H7 (cell line): ENCODE measurements at places on chromosomes 12 and 14. TPM values are rescaled to one million over a fixed set of nuclear protein-coding genes. Genes with fewer than 3 reads are reported as not detected.

GRCh38 chr12:59858508-59859170, 262.8 kb downstream of the SLC16A7 start:
- DNase-seq: no peak

GRCh38 chr12:4908684-4909409, 858 bp upstream of the KCNA1 start:
- peak; percentile 92 for DNase-seq

- no peak for DNase-seq
Observed at GRCh38 chr14:26404927-26405326, 192.9 kb downstream of the NOVA1 start.

DNA sequence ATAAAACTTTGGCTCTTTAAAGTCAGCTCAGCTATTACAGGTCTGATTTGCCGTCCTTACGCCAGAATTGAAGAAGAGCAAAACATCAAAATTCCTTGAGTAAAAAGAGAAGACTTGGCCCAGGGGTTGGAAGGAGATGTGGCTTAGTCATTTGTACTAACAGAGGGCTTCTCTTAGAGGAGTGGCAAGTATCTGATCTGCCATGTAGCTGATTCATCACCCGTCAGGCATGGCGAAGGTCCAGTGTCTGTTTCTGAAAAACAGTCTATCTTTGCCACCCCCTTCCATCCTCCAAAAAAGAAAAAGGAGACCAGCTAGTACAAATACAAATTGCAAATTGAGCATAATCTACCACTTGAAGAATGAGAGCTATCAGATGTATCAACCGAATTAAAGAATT, 91.9 kb downstream of the RAD52 start:
- DNase-seq: no peak

DNA sequence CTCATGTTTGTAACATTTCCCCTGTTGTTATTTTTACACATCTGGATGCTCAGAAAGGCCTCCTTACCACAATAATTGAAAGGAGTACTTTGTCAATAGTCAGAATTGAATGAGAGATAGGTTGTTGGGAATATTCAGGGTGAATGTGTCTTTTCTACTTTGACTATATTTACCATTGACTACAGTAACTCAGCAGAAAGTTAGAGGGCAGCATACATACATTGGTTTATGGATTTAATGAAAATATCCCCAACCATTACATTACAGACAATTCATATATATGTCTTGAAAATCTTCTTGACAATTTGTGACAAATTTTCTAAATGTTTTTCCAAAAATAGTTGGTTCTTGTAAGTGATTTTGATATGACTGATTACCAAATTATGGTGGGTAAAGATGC, 97.7 kb downstream of the NTS start:
- no peak for DNase-seq

GRCh38 chr12:80756875-80757274, 40.2 kb downstream of the MYF5 start:
- DNase-seq: no peak

GRCh38 chr12:5459051-5459782, 27.3 kb downstream of the NTF3 start:
- no peak for DNase-seq

DNA sequence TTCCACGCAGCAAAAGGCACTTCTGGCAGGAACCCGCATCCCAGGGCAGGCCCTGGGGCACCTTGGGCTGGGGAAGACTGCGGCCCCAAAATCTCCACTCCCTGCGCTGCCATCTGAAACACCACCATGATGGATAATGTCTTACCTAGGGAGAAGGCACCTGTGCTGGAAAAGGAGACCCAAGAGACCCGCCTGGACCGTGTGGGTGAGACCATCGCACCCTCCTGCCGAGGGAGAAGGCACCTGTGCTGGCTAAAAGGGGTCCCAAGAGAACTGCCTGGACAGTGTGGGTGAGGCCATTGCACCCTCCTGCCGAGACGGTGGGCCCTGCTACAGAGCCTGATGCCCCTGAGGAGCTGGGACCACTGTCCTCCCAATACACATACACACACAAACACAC, 24.8 kb upstream of the INF2 start:
- DNase-seq: peak; percentile 56

- DNase-seq: no peak
Observed at GRCh38 chr14:67833403-67833802, 13.8 kb downstream of the RAD51B start.

EEA1 gene
- total RNA-seq: 4.3 and 12.3 TPM in 2 replicates
